Neural crest cell (in vitro differentiated cells): ENCODE measurements at places on chromosomes 16 and 17.

DNA sequence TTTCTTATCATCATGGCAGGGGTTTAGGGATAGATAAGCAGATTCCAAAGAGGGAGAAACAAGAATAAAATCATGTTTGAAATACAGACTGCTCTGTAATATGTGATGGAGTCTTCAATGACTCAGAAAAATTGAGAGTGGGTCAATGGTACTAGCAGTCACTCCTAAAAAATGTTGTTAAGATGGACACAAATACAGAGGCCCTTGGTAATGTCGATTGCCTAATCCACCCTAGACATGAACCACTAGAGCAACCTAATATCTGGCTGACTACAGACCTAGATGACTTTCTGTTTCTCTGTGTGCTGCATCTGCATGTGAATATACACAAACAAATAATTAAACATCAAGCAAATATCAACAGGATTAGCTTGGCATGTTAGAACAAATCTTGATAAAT is 135.8 kb downstream of the CDH8 start:
- DNase-seq = no peak

DNA sequence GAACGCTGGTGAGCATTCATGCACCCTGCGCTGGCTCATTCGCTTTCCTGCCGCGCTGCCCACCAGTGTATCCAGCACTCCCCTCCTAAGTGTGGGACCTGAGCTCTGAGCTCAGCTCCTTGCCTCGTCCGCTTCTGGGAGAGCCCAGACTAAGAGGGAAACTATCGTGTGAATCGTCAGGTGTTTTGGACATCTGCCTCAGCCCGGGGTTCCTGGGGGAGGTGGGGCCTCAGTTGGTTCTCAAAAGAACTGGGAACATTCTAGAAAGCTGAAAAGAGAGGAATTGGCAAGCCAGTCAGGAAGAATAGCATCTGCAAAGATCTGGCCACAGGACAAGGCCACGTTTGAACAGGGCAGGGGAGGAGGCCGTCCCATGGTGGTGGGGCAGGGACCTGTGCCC is 205.4 kb upstream of the CIBAR2 start:
- no peak for DNase-seq

DNA sequence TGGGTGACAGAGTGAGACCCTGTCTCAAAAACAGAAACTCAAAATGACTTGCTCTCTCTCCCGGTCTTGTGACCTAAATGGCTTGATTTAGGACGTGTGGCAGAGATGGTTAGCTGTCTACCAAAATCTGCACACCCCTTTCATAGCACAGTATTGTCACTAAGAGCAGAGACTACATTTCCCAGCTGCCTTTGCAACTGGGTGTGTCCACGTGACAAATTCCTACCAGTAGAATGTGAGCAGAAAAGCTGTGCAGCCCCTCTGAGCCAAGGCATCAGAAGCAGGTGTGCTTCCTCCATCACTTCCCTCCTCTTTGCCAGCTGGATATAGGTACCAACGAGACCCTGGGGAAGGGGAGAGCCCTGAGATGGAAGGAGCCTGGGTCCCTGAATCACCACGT is 25.5 kb downstream of the GPR142 start:
- DNase-seq = no peak

- no peak for DNase-seq
These were observed 607.2 kb downstream of the MAF start for GRCh38 chr16:78993346-78993745.

DNA sequence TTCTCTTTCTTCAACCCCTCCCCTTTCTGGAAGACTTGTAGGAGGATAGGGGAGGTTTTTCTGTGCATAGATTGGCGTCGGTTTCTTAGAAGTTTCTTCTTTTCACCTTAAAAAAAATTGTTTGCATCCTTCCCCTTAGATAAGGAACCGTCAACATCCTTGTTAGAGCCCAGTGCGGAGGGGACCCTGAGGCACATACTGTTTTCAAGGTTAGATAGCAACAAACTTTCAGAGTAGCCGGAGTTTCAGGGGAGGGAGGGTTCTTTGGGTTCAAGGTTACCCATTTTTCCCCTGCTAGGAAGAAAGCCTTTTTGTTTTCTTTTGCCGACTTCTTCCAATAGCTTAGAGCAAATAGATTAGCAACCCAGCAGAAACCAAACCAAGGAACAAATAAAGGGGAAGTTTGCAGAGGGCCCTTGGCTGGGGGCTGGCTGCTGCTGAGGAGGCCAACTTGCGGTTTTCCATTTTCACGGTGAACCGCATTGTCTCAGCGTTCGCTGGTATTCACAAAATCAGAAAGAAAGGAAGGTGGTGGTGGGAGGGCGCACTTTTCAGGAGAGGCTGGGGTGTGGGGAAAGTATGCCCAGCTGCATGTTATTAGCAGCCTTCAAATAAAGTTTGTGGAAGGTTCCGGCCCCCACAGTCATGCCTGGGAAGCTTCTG is 28.8 kb downstream of the MSI2 start:
- DNase-seq = no peak

DNA sequence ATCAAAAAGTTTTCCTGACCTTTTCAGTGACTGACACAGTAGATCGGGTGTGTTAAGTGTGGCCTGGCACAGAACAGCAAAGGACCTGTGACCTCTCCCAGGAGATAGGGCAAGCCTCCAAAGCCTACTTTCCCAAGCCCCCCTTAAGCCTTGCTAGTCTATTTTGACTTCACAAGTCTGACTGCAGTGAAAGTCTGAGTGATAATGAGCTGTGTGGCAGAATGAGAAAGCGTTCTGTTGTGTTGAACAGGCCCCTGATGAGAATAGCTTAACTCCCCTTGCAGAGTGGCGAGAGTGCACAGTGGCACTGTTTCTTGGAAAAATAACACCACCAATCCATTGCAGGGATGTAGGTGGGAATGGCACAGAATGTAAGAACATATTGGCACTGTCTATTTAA is 32.8 kb downstream of the MMD start:
- DNase-seq = no peak

DNA sequence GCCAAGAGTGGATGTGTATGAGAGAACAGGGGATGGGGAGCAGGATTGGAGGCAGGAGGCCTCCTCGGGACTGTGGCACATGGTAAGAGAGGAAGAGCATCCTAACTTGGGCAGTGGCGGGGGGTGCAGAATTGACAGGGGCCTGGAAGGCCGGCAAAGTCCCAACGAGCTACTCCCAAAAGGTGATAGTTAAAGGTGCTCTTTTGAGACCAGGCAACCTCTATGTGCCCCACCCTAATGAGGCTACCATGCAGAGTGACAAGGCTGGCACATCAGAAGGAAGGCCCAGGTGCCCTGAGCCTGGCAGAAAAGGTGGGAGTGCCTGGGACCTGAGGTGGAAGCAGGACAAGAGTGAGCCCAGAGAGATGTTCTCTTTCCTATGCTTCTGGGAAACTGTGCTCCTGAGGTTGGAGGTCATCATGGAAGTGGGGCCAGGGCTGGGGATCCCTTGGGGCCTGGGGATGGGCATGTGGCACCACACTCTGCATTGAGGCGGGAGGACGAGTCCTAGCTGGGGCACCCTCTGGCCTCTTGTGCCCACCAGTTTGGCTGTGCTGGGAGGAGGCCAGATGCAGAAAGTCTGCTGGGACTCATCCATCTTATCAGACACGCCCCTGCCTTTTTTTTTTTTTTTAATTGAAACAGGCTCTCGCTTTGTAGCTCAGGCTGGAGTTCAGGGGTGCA is 5.9 kb downstream of the RAB11FIP4 start:
- DNase-seq = no peak
